Activated CD4-positive, alpha-beta T cell treated with anti-CD3 and anti-CD28 coated beads, Interleukin-2, amount 50 U/mL, for 4 hours (primary cell): ENCODE measurements at places on chromosomes 5 and 9.

DNA sequence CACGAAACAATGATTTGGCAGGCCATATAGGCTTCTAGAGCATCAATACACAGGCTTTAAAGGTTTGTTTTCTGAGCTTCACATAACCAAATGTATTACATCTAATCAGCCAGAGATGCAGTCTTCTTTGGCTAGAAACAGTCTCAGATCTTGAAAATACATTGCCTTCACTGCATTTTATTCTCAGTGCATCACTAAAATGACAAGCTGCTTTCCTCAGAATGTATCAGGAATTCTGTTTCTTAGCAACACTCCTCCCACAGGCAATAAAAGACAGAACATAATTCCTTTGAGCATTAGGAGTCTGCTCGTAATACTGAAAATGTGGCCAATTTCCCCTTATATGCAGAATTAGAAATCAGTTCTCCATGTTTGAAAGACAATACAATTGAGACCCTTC lies 36.9 kb downstream of the FEM1C start:
- DNase-seq, result no peak

DNA sequence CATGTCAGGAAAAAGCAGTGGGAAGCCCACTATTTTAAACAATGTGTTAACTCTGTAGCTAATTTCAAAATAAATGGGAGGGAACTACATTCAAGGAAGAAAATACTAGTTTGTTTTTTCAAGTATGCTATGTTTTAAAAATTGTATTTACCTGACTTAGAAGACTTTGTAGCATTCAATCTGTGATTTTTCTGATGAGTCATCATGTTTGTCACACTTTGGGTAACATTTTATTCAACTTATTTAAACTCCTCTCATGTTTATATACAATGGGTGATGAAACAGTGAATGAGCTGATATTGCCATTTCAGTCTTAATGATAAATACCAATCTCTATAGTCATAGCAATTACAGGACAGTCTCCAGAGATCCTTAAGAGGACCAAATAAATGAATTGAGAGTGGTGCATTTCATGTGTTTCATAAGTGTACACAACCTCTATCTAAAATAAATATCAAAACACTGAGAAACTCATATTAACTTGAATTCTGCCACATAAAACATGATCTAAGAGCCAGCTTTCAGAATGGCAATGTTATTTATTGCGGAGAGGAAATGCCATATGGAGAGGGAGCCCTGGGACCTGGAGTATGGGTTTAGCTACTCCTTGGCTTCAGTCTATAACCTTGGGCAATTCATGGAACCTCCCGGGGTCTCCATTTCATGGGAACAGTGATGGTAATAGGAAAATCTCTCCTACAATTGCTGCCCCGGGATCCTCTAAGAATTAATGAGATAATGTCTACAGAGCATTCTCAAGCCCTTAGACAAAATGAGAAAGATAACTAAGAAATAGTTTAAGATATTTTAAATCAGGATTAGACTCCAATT lies 913.9 kb downstream of the TLE4 start:
- no peak for DNase-seq

DNA sequence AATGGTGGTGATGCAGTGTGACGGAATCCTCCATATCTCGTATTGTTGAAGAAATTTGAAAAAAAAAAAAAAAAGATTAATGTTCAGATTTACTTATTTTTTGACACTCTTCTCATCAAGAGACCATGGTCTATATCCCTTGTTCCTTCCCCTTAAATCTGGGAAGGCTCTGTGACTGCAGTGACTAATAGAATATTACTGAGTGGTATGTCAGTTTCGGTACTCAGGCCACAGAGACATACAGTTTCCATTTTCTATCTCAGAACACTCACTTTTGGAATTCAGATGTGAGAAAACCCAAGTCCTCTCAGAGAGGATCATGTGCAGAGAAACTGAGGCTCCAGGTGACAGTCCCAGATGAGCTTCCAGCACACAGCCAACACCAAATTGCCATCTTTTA lies 1193.5 kb downstream of the DTWD2 start:
- DNase-seq, result no peak

DNA sequence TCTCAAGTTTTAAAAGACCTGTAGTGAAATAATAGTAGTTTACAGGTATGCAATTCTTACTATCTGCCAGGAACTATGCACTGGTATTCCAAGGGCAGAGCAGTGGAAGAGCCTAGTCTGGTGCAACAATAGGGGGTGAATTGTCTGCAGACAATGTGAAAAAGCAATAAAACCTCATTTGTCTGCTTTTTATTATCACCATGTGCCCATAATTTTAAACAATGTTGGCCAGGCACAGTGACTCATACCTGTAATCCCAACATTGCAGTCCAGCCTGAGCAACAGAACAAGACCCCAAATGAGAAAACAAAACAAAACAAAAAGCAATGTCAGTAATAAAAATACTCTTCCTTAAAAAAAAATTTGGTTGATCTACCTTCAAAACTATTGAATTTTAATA lies 12.2 kb upstream of the SLC44A1 start:
- DNase-seq, result no peak

- no peak for DNase-seq
These were observed 34.5 kb downstream of the PRRT1B start for GRCh38 chr9:131579789-131580211.

DNA sequence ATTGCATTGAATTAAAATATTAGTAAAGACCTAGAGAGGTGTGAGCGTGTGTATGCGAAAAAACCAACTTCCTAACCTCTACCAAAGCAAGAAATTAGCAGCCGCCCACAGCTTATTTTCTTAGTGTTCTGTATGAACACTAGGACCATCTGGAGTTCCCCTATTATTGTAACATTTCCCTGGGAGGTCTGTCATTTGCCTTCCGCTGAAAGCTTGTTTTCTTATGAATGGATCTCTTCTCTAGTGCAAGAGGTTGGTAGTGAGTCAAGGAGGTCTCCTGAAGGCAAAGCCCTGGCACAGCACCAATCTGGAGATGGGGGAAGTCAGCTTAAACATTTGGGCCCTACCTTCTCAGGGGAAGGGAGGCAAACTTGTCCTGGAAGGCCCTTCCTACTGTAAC lies 10.8 kb downstream of the TNFSF8 start:
- no peak for DNase-seq

DNA sequence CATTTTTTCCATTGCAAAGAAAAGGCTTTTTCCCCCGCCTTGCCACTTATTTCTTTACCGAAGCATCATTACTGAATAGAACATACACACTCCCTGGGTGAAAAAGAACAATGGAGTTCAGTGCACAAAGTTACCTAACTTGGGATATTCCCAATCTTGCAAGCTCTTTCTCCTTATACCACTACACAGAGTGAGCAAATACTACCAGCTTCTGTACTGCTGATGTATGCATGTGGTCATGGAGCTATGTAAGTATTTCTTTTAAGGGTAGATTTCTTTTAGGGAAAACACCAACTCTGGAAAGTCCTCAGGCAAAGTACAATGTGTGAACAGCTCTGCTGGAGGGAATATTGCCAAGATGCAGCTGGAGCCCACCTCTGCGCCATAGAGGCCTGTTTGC lies 81.1 kb downstream of the AOPEP start:
- no peak for DNase-seq

DNA sequence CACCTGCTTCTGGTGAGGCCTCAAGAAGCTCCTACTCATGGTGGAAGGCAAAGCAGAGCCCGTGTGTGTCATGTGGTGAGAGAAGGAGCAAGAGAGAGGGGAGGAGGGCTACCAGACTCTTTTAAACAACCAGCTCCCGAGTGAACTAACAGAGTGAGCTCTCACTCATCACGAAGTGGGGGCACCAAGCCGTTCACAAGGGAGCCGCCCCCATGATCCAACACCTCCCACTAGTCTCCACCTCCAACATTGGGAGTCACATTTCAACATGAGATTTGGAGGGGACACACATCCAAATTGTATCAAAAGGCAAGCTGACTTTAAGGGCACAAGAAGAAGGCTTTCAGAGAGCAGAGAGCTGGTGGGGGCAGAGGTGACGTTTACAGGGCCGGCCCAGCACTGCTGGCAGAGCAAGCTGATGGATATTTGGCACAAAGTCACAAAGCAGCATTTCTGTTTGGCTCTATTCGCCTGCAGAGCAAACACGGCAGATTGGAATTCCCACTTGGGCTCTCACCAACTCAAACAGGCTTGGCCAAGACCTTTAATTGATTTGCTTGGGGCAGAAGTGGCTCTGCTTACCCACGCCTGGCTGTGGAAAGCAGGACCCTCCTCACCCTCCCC lies 20.0 kb downstream of the PITX1 start:
- no peak for DNase-seq

DNA sequence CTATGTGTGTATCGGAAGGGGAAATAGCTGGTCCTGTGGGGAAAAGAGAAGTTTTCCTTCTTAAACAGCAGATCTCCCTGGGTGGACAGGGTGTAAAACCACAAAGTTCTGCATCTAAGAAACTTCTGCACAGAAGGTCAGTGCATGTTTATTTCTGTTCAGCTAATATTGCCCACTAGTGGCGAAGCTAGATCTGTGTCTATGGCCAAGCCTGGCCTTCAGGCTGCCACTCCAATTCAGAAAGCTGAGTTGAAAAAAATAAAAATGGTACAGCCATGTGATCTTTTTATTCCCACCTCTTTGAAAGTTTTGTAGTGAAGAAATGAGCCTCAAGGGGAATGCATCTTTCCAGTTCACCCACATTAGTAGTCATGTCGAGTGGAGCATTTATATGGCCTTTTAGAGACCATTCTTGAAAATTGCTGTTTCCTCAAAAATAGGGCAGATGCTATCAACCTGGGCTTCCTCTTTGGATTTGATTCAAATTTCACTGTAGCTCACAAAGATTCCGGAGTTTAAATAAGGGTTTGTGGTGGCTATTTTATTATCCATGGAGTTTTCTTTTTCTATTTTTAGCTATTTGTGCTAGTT lies 488.0 kb downstream of the PRELID2 start:
- no peak for DNase-seq

DNA sequence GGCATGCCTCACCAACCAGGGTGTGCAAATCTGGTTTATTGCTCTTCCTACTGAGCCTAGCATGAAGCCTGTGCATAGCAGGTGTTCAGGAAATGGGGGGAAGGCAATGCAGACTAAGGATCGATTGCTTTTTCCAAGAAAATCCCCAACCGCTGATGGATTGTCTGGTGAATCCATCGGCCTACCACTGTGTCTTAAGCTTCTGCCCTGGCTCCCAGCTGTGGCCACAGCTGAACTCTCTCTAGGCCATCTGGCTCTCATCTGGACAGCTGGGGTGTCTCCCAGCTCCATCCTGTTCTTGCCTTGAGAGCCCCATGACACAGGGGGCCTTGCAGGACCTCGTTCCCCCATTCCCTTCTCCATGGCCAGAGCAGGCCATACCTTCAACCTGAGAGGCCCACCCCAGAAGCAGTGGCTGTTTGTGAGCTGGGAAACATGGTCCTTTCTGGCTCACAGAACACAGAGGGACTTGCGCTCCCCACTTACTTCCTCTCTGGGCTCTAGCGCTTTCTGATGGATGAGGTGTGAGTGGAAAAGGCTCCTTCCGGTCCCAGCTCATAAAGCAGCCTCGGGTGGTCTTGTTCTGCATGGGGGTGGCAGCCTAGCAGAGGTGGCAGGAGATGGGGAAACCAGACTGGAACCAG lies 41.8 kb downstream of the COL27A1 start:
- DNase-seq, result no peak

GRCh38 chr5:135761746-135762145 lies 72.7 kb upstream of the SLC25A48 start:
- no peak for DNase-seq

GRCh38 chr5:138668451-138669380 lies 84.5 kb upstream of the CTNNA1 start:
- no peak for DNase-seq

DNA sequence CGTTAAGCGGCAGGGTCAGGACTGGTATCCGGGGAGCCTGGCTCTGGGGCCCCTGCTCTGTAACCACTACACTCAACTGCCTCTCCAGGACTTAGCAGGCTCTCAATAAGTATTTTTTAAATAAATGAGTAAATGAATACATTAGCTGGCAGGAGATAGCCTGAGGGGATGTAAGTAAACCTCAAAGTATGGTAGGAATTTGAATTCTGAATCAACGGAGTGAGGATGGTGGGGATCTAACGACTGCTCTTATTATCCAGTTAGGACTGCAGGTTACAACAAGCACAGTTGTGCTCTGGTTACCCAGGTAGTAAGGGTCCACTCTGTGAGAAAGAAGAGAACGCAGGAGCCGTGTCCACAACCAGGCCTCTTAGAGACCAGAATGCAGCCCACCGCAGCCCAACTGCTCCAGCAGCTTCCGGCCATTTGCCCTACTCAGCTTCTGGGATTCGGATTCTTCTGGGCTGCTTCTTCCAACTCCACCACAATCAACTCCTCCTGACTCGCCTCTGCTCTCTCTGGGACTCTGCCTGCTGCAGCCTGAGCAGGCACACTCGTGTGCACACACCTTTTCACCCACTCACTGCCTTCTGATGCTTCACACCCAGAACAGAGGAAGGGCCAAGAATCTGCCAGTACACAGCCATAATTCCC lies 52.6 kb downstream of the MED27 start:
- DNase-seq, result no peak

DNA sequence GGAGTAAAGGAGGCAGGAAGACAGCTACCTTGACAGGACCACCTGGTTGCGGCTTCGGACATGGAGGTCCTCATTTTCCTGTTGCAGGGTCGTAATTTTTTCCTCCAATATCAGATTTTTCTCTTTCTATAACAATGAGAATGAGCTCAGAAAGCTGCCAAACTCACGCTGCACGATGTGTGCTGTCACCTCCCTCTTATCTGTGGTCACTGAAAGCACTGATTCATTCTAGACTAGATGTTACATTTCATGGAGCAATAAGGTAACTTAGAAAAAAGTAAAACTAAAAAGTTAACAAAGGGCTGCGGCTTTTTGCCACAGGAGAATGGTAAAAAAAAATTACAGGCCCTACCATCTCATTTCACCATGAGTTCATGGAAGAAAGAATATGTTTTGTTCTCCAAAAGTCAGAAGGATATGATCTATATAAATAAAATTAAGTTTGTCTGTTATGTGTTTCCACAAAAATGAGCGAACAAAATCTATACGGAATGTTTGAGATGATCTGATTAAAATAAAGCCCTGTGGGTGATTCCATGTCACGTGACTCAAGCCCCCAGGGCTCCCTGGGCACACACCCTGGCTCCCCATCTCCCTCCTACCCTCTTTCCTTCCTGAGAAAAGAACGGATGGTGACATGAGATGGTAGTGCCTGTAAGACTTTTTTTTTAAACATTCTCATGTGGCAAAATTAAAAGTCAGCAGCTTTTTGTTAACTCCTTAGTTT lies 26.9 kb upstream of the ANXA6 start:
- DNase-seq, result no peak

DNA sequence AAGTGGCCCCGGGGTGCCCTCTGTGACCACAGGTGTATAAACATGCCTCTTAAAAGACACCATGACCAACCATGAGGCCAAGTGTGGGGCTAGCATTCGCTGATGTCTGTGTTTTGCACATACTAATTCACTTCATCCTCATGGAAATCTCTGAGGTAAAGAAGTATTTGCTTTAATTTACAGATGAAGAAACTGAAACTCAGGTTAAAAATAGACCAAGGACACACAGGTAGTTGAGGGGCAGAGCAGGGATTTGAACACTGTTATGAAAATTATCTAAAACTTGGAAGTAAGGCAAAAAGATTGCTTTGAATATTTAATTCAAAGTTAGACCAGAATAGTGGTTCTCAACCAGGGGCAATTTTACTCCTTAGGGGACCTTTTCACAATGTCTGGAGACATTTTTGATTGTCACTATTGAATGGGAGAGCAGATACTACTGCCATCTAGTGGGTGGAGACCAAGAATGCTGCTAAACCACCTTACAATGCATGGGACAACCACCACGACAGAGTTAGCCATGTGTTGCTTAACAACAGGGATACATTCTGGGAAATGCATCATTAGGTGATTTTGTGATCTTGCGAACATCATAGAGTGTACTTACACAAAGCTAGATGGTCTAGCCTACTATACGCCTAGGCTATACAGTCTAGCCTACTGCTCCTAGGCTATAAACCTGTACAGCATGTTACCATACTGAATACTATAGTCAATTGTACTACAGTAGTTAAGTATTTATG lies 8.0 kb upstream of the FXN start:
- DNase-seq, result peak; percentile 4
